ENCODE measurements at places on chromosomes 5 and 9. TPM values are rescaled to one million over a fixed set of nuclear protein-coding genes. Genes with fewer than 3 reads are reported as not detected.

The GPR150 gene
- polyA plus RNA-seq = 0.10 TPM

The PTPN3 gene
- 9.1 TPM for polyA plus RNA-seq

The LHX6 gene
- polyA plus RNA-seq = 16.3 TPM

The PCDHGC4 gene
- polyA plus RNA-seq = 2.7 TPM

The SLC6A7 gene
- polyA plus RNA-seq = not detected

The MSX2 gene
- 0.93 TPM for polyA plus RNA-seq

The PPP2R2B gene
- polyA plus RNA-seq = 0.16 TPM

The GHR gene
- 21.2 TPM for polyA plus RNA-seq

The SHC3 gene
- polyA plus RNA-seq = 14.5 TPM

The CORO2A gene
- polyA plus RNA-seq = 9.1 TPM

The SPAAR gene
- 3.5 TPM for polyA plus RNA-seq

The OBP2B gene
- not detected for polyA plus RNA-seq

The PLPP7 gene
- 0.91 TPM for polyA plus RNA-seq

The FLT4 gene
- polyA plus RNA-seq = 43.9 TPM

The SLC4A9 gene
- polyA plus RNA-seq = 0.34 TPM
